ENCODE measurements at places on chromosomes 7 and 10.
A peak's percentile ranks its signal among the peaks of the same experiment; 100 is the strongest.

- no peak for DNase-seq
Observed at GRCh38 chr10:60293581-60294175, 96.0 kb downstream of the ANK3 start.

GRCh38 chr7:134886353-134887057, 99.8 kb upstream of the AGBL3 start:
- DNase-seq: no peak

GRCh38 chr10:18572959-18573561, 78.3 kb downstream of the NSUN6 start:
- DNase-seq: no peak

- no peak for DNase-seq
Observed at GRCh38 chr7:128166603-128167041, 74.5 kb upstream of the LEP start.

DNA sequence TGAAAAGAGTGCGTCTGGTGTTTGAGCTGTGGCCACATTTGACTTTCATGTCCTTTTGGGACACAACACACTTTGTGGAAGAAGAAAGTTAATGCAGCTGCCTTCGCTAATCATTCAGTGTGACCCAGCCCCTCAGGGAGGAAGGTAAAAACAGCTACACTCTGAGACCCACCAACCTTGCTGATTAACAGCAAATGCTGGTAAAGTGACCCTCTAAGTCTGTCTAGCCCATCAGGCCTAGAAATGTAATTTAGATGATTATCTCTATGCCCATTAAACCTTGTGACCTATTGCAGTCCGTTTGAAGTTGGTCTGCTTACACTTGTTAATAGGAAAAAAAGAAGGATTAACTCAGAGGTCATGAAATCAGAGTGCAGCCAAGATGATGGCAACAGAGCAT, 161.9 kb upstream of the WNT16 start:
- peak; percentile 4 for DNase-seq
